ENCODE measurements at places on chromosomes 7 and 10.
A peak's percentile ranks its signal among the peaks of the same experiment; 100 is the strongest.

DNA sequence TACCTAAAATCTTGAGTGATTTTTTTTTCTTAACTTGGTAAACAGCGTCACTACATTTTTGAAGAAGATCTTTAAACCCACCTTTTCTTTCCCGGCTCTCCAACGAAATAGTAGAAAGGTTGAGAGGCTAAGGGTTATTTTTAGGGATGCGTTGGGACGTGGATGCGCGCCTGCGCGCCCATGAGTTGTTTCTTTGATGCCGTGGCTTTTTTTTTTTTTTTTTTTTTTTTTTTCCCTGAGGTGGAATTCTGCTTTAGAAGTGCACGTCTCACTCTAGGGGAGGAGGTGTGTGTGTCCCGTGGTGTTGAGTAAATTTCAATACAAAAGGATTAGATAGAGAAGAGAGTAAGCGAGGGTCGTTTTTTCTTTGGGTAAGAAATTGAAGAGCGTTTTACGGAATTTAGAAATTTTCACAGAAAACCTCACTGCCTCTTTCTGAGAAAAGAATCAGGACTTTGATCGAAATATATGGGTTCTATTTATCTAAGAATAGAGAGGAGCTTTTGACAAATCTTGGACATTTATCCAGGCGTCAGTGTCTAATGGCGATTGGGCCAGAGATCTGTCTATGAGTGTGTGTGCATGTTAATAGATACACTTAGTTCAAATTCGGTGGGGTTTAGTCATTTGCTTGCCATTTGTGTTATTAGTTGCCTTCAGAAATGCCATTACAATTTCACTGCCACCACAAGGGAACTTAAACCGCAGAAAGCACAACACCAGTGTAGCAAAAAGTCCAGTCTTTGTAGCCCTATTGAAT, 1.2 kb upstream of the SP8 start:
- DNase-seq: no peak

- no peak for DNase-seq
These were observed 637.8 kb upstream of the VSTM2A start for GRCh38 chr7:53904355-53904754.

DNA sequence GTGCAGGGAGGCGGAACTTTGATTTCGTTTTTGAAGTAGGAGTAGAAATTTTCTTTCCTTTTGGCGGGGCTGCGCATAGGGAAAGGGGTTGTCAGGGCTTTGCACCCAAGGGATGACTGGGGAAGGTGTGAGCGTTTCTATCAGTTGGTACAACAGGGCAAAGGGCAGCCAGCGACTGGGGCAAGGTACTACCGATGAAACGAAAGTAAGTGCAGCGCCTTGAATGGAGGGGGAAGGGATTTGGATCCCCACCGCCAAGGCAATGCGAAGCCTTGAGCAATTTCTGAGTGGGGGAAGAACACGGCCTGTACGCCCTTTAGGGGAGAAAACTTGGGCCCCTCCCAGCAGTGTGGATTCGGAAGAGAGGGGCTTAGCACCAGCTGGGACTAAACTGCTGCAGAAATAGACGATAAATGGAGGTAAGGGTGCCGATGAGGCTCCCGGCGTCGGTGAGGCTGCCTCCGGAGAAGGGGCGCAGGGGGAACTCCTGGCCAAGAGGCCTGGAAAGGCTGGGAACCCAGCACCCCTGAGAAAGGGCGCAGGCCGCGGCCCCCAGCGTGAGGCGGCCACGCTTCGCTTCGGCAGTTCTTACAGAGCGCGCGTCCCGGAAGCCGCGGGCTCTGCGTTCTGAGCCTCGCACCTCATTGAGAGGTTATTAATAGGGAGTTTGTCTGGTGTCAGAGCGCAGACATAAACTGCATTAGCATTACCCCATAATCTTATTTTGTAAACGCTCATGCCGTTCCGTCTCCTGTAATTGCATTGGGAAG, 10.0 kb upstream of the TLX1 start:
- DNase-seq: no peak

DNA sequence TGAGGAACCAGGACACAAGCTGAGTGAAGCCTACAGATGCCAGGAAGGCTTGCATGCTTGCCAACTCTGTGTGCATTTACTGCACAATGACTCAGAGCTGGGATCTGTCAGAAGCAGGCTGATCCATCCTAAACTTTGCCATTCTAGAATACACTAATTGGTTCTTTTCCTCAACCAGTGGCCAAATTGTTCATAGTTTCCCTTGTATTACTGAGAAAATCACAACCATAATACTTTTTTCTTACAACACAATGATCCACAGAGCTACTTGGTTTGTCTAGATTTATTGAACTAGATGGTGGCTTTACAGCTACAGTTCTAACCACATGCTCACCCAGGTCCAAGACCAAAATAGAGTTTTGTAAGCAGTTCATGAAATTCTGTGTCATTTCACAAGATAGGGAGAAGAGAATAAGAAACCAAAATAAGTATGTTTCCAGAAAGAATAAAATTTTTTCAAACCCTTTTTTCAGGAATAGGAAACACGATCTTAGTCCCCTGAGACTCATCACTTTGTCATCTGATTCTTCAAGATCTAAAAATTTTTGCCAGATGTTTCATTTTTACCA, 21.0 kb upstream of the LRRC17 start:
- DNase-seq: peak; percentile 85

DNA sequence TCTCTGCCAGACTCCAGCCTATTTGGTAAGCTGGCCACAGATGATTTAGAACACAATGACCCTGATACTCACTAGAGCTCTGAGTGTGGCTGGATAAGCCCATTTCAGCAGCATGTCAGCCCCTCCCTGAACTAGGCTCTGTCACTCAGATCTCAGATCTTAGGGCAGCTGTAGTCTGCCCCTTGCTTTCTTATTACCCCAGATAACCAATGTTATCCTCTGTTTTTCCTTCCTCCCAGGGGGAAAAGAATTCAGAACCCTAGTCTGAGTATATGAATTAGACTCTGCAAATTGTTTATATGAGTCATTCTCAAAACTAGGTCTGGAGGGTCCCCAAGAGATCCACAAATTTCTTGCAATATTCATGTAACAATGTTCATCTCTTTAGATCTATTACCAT, 286.2 kb downstream of the KCNMA1 start:
- DNase-seq: peak; percentile 82

DNA sequence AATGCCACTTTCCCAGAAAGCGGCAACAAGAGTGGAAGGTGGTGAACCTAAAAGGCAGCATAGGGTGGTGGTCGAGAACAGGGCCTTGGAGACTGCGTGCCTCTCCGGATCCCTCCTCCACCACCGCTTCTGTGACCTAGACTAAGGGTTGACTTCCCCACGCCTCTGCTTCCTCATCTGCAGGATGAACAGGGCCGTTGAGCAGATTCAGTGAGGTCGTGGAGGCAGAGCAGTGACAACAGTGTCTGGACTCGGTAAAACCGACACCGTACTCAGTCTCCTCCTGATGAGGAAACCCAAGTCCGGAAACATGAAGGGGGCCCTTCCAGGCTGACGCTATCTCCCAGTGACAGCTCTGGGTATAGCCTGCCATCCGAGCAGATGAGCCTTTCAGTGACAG, 162.6 kb downstream of the CELF2 start:
- DNase-seq: no peak

GRCh38 chr7:83306502-83306901, 143.8 kb upstream of the PCLO start:
- no peak for DNase-seq

DNA sequence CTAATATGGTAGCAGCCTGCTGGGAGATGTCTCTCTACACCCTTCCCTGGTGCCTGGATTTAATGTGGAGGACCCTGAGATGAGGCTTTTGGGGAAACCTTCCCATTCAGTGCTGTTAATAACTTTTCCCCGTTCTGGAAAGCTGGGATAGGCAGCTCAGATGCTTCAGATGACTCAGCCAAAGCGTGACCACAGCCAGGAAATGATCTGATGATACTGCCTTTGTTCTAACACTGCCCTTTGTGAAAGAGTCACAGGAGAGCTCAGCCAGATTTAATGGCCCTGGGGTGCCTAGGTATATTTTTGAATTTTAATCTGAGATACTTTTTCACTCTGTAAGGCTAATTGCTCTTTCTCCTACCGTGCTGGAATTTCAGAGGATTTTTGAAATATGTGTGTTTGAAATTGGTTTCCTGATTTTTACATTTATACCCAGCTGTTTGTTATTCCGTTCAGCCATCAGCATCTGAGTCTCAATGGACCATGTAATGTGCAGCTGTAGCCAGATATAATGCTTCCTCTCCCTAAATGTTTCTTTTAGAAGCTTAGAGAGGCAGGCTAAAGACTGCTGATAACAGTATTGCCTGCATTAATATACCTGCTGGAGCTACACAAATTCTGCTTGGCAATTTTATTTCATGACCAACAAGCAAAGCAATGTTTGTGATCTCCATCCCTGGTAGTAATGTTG, 17.8 kb downstream of the CELF2 start:
- DNase-seq: peak; percentile 75

GRCh38 chr10:29078919-29079318, 210.0 kb upstream of the LYZL1 start:
- DNase-seq: no peak

DNA sequence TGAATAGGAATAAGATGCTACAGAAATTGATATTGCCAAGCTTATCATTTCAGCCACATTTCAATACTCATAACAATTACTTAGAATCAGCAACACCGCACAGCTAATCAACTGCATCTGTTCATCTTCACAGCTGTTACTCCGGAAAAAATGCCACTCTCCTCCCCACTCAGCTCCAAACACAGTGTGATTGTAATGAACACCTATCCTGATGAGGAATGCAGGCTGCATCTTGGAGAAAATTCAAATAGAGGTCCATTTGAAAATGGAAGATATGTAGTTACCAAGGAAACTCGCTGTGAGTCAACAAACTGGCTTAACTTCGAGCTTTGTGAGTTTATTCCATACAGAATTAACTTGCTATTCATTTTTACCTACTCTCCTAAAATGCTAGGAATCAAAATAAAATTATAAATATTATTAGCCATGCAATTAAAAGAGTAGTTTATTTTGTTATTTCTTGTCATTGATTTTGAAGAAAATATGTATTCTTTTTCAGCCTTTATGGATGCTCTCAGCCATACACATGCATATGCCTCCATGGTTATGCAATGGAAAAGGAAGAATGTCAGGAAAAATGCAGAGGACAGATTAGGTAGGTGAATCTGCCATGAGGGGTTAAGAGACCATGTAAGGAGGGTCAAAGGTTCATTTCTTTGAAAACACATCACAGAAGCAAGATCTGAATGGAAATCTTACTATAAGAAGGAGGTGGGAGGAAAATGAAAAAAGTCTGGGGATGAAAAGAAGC, 267.2 kb downstream of the POM121L12 start:
- DNase-seq: no peak

DNA sequence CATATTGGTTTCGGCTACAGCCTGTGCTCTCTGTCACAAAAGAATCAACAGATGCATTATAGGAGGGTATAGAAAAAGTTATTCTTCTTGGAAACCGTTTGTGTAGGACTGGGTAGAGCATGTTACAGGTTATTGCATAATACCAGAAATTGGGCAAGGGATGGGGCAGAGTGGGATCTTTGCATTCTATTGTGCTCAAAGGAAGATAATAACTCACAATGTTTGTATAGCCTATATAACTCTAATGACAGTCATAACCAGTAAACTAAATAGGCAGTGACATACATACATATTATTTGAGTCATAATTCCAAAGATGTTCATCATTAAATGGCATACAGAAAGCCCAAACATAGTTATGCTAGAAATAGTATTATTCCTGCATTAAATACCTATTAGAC, 179.7 kb downstream of the XPNPEP1 start:
- peak; percentile 62 for DNase-seq

- no peak for DNase-seq
These were observed 418.1 kb downstream of the PLXNA4 start for GRCh38 chr7:132158166-132158565.

GRCh38 chr10:26528715-26529393, 90.7 kb downstream of the APBB1IP start:
- DNase-seq: no peak

DNA sequence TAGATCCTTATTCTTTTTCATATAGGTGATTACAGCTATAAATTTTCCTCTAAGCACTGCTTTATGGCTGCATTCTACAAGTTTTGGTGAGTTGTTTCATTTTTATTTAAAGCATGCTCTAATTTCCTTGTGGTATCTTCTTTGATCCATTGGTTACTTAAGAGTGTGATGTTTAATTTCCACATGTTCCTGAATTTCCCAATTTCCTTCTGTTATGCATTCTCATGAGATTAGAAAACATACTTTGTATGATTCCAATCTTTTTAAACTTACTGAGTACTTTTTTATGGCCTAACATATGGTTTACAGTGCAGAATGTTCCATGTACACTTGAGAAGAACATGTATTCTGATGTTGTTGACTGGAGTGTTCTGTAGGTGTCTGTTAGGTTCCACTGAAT, 53.4 kb downstream of the MYL10 start:
- peak; percentile 34 for DNase-seq

- no peak for DNase-seq
These were observed 11.1 kb upstream of the MDFIC start for GRCh38 chr7:114910787-114911186.

- DNase-seq: no peak
These were observed 81.7 kb upstream of the NFE2L3 start for GRCh38 chr7:26070290-26070689.

DNA sequence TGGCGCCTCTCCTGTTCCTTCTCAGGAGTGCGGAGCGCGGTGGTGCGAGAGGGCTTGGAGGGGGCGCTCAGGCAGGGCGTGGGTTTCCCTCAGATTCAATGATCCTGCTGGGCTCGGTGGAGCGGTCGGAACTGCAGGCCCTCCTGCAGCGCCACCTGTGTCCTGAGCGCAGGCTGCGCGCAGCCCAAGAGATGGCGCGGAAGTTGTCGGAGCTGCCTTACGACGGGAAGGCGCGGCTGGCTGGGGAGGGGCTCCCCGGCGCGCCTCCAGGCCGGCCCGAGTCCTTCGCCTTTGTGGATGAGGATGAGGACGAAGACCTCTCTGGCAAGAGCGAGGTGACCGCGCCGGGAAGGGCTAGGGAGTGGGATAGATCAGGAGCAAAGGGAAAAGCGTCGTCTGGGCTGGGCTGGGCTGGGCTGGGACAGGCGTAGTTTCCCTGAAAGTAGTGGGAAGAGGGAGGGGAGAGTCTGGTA, 17.0 kb downstream of the FAM131B start:
- DNase-seq: peak; percentile 29

DNA sequence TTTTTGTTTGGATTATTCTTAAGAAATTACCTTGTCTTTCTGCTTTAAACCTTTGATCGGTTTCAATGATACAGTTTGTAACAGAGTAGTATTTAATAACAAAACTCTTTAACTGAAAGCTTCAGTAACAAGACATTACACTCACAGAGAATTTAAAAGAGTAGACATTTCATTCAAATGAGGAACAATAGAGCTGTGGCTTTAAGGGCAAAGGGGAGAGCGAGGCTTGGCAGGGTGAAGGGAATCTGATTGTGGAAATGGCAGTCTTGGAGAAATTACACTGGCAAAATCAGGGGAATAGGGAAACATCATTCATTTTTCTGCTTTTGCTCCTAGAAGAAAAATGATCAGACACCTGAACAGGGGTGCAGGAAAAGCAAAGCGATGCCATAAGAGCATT, 5.1 kb upstream of the HIPK2 start:
- DNase-seq: no peak

Measured in fibroblast of skin of abdomen (primary cell).